ENCODE measurements at places on chromosomes 4 and X.

DNA sequence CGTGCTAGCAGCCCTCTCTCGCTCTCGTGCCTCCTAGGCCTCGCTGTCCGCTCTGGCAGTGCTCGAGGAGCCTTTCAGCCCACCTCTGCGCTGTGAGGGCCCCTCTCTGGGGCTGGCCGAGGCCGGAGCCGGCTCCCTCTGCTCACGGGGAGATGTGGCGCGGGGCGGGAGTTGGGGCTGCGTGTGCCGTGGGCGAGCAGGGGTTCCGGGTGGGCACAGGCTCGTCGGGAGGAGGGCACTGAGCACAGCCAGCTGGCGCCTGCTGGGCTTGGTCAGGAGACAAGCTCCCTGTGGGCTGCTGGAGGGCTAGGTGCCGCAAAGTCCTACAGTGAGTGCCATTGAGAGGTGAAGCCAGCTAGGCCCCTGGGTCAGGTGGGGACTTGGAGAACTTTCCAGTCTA, 994.5 kb downstream of the C4orf33 start:
- DNase-seq: no peak

GRCh38 chr4:138301536-138301935, 59.4 kb upstream of the SLC7A11 start:
- DNase-seq: no peak

DNA sequence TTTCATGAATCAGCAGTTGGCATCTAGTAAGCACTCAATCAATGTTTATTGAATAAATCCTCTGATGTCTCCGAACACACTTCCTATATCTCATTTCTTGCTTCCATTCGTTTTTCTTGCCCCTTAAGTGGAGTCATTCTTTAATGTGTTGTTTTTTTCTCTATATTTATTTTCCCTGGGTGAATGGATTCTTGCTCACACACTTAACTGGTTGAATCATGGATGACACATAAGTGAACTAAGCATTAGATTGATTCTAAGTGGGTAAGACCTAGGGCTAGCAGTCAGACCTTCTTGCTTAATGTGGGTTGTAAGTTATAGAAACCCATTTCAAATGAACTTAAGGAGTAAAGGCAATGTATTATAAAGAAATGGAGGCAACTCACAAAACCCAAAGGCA, 111.1 kb downstream of the RTL3 start:
- DNase-seq: no peak

DNA sequence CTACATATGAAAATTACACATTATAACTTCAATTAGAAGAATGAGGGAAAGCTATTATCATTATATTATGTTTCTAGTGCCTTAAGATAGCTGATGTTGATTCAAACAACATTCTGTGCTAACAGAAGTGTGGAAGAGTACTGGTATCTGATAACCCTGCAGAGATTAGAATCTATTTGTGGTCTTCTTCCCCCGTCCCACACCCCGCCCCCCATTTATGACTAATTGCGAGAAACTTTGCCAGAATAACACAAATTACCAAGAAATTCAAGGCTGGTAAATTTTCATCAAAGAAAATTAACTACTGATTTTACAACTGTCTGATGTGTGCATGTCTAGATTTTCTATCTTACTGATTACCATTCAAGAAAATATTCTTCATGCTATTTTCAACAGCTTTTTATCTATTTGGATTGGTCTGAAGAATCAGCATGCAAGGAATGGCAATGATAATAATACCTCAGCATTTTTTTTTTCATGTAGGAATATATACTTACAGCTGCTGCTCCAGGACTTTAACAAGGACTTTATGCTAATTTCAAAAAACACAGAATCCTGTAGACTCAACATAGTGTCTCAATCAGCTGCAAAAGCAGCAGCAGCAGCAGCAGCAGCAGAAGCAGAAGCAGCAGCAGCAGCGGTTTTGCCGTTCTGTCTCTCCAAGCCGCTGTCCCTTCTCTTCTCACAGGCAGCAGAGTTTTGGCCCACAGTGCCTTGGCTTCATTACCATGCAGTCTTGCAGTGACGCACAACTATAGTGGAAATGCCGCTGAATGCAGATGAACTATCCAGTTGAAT, 126.7 kb downstream of the FRYL start:
- DNase-seq: no peak

DNA sequence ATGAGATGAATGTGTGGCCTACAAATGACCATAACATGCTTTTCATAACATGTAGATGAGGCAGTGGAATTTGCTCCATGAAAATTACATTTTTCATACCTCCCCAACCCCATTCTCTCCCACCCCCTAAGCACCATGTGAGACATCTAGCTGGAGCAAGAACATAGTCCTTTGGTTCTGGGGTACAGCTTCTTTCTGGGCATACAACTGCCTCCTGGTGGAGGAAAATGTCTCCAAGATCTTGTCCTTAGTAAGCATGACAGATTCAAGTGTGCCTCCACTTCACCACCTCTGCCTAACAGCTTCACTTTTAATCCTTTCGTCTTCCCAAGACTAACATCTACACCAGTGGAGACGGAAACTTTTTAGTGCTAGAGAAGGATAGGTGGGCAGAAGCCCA, 8.0 kb downstream of the EXOC1L start:
- no peak for DNase-seq

GRCh38 chrX:107905366-107905765, 76.8 kb downstream of the TEX13B start:
- no peak for DNase-seq

DNA sequence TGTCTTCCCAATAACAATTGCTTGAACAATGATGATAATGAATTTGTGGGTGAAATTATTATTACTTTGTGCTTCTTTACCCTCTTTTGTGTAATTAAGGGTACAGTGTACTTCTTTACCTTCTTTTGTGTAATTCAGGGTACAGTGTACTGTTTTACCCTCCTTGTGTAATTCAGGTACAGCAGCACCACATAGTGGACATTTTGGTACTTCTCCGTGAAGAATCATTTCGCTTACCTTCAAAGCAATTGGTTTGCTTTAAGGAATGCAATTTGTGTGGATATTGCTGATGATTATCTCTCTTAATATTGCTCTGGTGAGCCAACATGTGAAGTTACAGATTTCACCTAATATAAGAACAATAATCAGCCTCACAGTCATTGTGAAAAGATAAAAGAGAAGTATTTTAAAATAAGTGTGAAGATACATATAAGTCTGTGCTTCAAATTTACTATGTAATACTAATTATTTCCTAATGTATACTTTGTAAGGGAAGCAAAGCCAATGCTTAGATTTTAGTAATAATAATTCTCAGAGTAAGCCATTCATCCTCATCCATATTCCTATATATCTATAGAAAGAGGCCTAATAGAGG, 27.2 kb upstream of the SEC24B start:
- no peak for DNase-seq

DNA sequence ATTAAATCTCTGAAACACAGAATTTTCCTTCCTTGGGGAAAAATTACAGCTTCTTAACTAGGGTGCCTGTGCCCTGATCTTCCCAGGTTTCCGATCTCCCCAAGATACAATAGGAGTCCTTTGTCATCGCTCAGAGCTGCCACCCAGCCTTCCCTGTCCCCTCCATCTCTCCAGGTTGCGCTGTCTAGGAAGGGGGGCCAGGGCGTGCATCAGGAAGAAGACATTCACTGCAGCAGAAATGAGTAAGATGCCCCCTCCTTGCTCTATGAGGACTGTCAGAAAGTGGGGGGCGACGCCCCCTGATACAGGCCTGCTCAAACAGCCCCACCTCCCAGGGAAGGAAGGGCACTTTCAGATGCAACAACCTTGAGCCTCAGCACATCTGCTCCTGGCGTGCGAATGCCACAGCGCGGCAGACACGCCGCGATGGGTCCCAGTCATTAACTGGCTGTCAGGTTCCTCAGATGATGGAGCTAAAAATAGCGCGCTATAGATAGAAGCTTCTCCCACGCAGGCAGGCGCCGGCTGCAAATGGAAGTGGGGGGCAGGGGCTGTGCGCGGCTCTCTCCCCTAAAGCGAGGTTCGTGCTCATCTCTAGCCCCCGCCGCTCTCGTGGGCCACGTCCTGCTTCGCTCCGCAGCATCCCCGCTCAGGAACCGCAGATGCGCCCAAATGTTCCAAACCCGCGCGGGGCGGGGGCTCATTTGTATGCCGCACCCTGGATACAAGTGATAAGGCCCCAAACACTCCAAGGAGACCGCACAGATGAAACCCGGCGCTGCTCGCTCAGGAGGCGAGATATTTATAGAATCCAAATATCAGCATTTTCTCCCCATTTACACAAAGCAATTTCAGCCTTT, 57.6 kb upstream of the LGI2 start:
- DNase-seq: no peak

- DNase-seq: no peak
Measured at GRCh38 chrX:112664924-112665323, 14.8 kb downstream of the LHFPL1 start.
